ENCODE measurements at places on chromosomes 6 and 20.

GRCh38 chr20:53061192-53062108, 89.3 kb downstream of the TSHZ2 start:
- no peak for DNase-seq

- DNase-seq = no peak
These were observed 128.1 kb downstream of the CEBPB start for GRCh38 chr20:50318710-50319109.

DNA sequence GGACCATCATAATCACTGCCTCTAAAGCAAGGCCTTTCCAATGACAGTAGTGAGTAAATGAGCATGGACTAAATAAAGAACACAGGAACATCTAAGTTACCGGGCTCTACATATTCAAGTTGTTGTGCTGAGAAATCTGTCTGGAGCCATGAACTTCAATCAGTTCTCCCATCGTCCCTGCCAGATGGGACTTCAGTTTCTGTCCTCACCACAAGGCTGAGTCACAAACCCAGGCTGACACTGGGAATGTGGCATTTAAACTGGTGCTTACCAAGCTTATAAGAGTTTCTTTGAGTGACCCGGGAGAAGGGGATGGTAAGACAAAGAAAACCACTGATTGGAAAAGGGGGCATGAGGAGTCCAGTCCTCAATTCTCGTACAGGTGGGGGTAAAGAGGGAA, 497.0 kb downstream of the MAFB start:
- DNase-seq = no peak

- no peak for DNase-seq
These were observed 606.6 kb downstream of the MAFB start for GRCh38 chr20:40082436-40082835.

GRCh38 chr6:54698974-54699373, 147.6 kb upstream of the FAM83B start:
- no peak for DNase-seq

- no peak for DNase-seq
These were observed 8.2 kb upstream of the PXDC1 start for GRCh38 chr6:3759646-3760232.

Data from psoas muscle (tissue), 8 donors.